ENCODE measurements at places on chromosomes 3 and 15. TPM values are rescaled to one million over a fixed set of nuclear protein-coding genes. Genes with fewer than 3 reads are reported as not detected.
A peak's percentile ranks its signal among the peaks of the same experiment; 100 is the strongest.

DNA sequence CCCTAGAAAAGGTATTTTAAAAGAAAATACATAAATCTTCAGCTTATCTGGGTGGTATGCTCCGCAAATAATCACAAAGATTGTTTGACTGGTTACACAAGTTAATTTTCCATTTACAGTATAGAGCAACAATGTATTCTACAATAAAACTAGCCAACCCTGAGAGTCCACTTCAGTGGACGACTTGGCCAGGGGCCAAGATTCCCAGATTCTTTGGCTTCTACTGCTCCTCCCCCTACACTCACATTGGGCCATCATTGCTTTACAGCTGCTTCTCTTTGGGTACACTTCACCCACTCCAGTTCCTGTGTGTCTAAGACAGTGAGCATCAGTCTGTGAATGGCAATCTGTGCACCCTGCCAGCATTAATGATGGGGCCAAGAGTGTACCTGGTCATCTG is 17.2 kb upstream of the PRICKLE2 start:
- H3K36me3 ChIP-seq = peaks cover 6% of the 10 kb centered on the region
- DNase-seq = no peak
- H3K4me3 ChIP-seq = no peak overlapping the region
- H3K27me3 ChIP-seq = no peaks in the 10 kb centered on the region
- H3K4me1 ChIP-seq = no peaks in the 10 kb centered on the region

- no peaks in the 10 kb centered on the region for H3K27me3 ChIP-seq
- no peak overlapping the region for H3K27ac ChIP-seq
- no peaks in the 10 kb centered on the region for H3K36me3 ChIP-seq
- no peak overlapping the region for H3K4me3 ChIP-seq
Observed at GRCh38 chr3:195384952-195385351, 57.9 kb downstream of the ACAP2 start.

DNA sequence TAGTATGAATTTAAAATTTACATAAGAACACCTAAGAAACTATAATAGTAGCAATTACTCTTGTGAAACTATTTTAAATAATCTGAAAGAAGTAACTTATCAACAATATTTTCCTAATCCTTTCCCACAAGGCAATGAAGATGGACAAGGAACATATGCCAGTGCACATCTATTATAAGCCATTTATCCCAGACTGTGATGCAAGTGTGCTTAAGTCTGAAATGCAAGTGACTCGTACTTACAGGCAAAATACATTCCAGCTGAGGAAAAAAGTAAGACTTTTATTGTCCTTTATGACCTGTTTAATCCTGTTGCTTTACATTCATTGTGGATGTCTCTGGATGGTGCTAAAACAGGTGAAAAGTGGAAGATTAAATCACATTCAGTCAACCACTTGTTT is 709.4 kb downstream of the ZNF385D start:
- no peak overlapping the region for H3K27ac ChIP-seq
- no peak overlapping the region for H3K4me3 ChIP-seq
- H3K36me3 ChIP-seq = no peaks in the 10 kb centered on the region
- no peaks in the 10 kb centered on the region for H3K4me1 ChIP-seq
- no peaks in the 10 kb centered on the region for H3K27me3 ChIP-seq
- DNase-seq = no peak

DNA sequence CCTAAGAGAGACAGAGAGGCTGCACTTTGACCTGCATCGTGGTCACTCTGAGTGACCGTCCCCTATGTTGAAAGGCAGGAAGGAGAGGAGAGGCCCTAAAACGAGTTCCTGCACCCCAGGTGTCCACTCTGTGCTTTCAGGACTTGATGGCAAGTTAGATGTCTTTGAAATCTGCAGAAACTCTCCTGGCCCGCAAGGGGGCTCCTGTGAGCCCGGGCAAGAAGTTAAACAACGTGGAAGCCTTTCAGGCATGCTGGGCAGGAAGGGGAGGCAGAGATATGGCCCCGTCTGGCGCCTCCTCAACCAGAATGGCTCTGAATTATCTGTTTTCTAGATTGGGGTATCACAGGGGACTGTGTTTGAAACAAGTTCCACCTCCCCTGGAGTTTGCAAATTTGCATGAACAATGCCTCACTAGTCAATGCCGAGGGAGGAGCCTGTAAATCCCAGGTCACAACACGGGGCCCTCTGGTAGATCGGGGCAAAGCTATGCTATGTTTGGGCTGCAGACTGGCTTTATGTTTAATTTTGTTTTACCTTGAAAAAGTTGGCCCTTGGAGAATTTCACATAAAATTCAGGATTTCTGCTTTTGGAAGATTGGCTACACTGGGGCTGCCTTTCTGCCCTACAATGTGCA is 9.8 kb downstream of the CTXND1 start:
- H3K27ac ChIP-seq = no peak overlapping the region
- H3K27me3 ChIP-seq = no peaks in the 10 kb centered on the region
- H3K36me3 ChIP-seq = no peaks in the 10 kb centered on the region
- no peak for DNase-seq

Gene NEK10
- 11.4 TPM for total RNA-seq

- H3K27me3 ChIP-seq = no peaks in the 10 kb centered on the region
- no peaks in the 10 kb centered on the region for H3K36me3 ChIP-seq
- no peak overlapping the region for H3K4me3 ChIP-seq
- DNase-seq = no peak
- no peak overlapping the region for H3K27ac ChIP-seq
Observed at GRCh38 chr3:162165346-162165745, 668.7 kb downstream of the OTOL1 start.

DNA sequence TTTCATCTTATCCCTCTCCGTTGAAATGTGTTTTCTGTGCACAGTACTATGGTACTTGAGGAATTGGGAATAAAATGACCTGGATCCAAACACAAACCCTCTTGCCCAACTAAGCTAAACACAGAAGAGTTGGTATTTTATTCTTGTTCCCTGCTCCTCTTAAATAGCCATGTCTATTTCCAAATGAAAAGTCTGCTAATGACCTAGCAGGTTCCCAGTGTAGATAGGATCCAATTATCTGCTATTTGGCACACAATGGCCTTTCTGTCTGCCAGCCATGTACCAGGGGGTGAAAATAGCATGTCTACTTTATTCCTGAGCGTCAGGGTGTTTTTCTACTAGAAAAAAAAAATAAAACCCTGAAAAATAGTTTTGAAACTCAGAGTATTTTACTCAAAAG is 657.0 kb upstream of the NAALADL2 start:
- no peaks in the 10 kb centered on the region for H3K27me3 ChIP-seq
- no peak for DNase-seq
- no peak overlapping the region for H3K4me3 ChIP-seq
- H3K27ac ChIP-seq = no peak overlapping the region

DNA sequence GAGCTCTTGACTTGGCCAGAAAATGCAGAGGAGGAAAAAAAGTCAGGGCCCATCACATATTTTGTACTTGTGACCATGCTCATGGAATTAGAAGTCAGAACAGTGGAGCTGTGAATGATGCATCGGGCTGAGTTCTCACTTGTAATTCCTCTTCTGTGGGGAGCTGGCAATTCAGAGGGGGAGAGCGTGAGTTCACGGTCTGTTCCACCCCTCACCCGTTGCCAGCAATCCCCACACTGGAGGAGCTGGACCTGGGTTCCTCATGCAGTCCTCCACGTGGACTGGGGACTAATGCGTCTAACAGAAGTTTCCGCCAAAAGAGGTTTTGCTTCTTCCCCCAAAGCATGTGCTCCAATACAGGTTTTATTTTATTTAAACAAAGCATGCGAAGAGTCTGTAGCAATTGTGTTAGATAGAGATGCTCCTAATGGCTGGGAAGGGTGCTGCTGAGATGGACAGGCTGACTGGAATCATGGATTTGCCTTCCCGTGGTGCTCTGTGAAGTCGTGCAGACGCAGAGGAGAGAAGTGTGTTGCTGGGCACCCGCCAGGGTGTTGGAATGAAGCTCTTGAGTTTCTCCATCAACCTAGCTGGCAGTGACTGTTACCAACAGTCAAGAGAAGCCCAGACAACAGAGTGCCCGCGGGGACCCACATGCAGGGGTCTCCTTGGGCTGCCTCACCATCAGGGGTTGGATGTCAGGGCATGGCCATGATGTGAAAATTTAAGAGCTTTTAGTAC is 77.4 kb upstream of the PCSK6 start:
- DNase-seq = no peak
- H3K27me3 ChIP-seq = no peaks in the 10 kb centered on the region
- H3K4me1 ChIP-seq = no peaks in the 10 kb centered on the region

GRCh38 chr3:55893045-55893664 is 406.0 kb upstream of the WNT5A start:
- H3K27me3 ChIP-seq = no peaks in the 10 kb centered on the region
- no peaks in the 10 kb centered on the region for H3K4me1 ChIP-seq
- no peak overlapping the region for H3K27ac ChIP-seq
- no peaks in the 10 kb centered on the region for H3K36me3 ChIP-seq

Gene NEK4
- total RNA-seq = 17.1 TPM

Gene TAGLN3
- 17.4 TPM for total RNA-seq

- H3K36me3 ChIP-seq = no peaks in the 10 kb centered on the region
- H3K27me3 ChIP-seq = no peaks in the 10 kb centered on the region
- DNase-seq = no peak
- no peak overlapping the region for H3K4me3 ChIP-seq
Observed at GRCh38 chr3:122886946-122887345, 92.1 kb downstream of the SLC49A4 start.

Gene PARP6
- 60.8 TPM for total RNA-seq

GRCh38 chr3:15629860-15630597 is 28.5 kb downstream of the BTD start:
- H3K36me3 ChIP-seq = no peaks in the 10 kb centered on the region
- peaks cover 43% of the 10 kb centered on the region for H3K4me1 ChIP-seq
- peak; percentile 85 for DNase-seq
- peak overlapping the region; percentile 90 for H3K27ac ChIP-seq

Gene LPP
- total RNA-seq = 1,074 TPM

- no peaks in the 10 kb centered on the region for H3K36me3 ChIP-seq
- peaks cover 5% of the 10 kb centered on the region for H3K4me1 ChIP-seq
- DNase-seq = no peak
- no peaks in the 10 kb centered on the region for H3K27me3 ChIP-seq
Observed at GRCh38 chr15:93319121-93319814, 230.3 kb upstream of the RGMA start.

DNA sequence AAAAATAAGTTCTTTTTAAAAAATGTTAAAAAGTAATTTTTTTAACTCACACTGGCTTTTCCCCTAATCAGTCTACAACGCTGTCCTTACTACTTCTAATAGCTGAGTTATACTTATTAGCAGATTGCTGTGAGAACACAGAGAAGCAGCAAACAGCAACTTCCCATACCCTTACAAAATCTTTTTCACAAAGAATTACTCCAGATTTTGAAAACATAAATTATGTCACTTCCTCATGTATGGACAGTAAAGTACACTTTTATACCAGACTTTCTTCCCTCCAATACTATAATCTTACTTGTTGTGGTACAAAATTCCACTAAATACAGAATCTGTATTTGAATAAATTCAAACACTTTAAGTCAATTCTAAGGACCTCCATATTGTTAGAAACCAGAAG is 2.1 kb downstream of the PHC3 start:
- H3K4me3 ChIP-seq = peak overlapping the region; percentile 79
- H3K36me3 ChIP-seq = peaks cover 43% of the 10 kb centered on the region
- no peak overlapping the region for H3K27ac ChIP-seq
- DNase-seq = no peak

Gene CLDN1
- total RNA-seq = 0.28 TPM

GRCh38 chr3:141052201-141053069 is 1.3 kb downstream of the SPSB4 start:
- peaks cover 44% of the 10 kb centered on the region for H3K27me3 ChIP-seq
- H3K4me1 ChIP-seq = peaks cover 27% of the 10 kb centered on the region
- peak overlapping the region; percentile 33 for H3K4me3 ChIP-seq
- no peak for DNase-seq

DNA sequence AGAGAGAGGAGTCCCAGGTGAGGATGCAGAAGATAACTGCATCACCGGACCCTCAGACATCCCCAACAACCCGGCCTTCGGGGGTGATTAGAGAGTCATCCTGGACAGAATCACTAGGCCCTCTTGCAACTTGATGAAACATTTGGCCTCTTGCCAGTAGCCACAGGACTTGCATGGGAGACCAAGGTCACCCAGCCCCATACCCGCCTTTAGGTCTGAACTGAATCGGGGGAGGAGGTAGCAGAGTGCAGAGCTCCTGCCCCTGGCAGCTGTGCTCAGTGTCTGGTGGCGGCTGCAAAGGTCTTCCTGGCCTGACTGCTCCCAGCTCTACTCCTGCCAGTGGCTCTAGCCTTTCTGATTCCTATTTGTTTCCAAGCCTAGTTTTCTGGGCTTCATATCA is 12.4 kb downstream of the PIF1 start:
- no peaks in the 10 kb centered on the region for H3K27me3 ChIP-seq
- H3K27ac ChIP-seq = no peak overlapping the region
- no peak overlapping the region for H3K4me3 ChIP-seq

DNA sequence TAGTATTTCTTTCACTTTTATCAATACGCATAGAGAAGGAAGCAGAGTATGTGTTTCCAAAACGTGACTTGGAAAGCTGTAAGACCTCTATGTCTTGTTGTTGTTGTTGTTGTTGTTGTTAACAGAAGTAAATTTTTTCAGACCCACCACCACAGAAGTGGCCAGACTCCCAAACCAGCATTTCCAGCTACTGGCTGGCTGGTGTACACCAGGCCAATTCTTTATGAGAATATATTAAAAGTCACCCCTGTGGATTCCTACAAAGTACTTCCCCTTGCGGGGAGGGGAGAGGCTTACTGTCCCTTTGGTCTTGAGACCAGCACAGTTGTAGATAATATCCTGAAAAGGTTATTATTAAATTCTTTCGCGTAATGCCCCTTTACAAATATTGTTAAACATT is 1.6 kb upstream of the FOXP1 start:
- no peaks in the 10 kb centered on the region for H3K27me3 ChIP-seq
- H3K4me3 ChIP-seq = peak overlapping the region; percentile 96
- H3K36me3 ChIP-seq = no peaks in the 10 kb centered on the region
- DNase-seq = no peak
- H3K27ac ChIP-seq = peak overlapping the region; percentile 98

- H3K4me1 ChIP-seq = peaks cover 34% of the 10 kb centered on the region
- no peak overlapping the region for H3K27ac ChIP-seq
- H3K36me3 ChIP-seq = no peaks in the 10 kb centered on the region
- H3K4me3 ChIP-seq = no peak overlapping the region
Observed at GRCh38 chr3:47783673-47784072, 2.0 kb upstream of the SMARCC1 start.

DNA sequence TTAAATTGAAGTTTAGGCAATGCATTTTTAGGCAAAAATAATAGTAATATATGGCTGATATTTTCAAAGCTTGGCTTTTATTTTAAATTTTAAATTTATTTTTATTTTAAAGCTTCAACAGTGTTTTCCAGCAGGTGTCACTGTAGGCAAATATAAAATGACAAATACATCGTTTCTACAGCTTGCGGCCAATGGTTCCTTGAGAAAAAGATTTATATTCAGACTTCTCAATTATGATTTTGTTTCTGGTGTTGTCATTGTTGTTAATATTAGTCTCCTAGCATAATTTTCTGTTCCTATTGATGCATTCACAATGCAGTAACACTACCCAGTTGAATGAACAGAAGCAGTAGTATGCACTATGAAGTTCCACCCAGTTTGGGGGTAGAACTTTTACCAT is 220.7 kb upstream of the DNAJC19 start:
- DNase-seq = no peak
- no peaks in the 10 kb centered on the region for H3K36me3 ChIP-seq
- no peaks in the 10 kb centered on the region for H3K4me1 ChIP-seq
- H3K27ac ChIP-seq = no peak overlapping the region

- H3K27me3 ChIP-seq = no peaks in the 10 kb centered on the region
- no peaks in the 10 kb centered on the region for H3K4me1 ChIP-seq
- no peak for DNase-seq
- H3K4me3 ChIP-seq = no peak overlapping the region
- H3K36me3 ChIP-seq = no peaks in the 10 kb centered on the region
- no peak overlapping the region for H3K27ac ChIP-seq
Observed at GRCh38 chr3:157226173-157226847, 66.4 kb upstream of the CCNL1 start.
